ENCODE measurements at places on chromosomes 3 and 15. TPM values are rescaled to one million over a fixed set of nuclear protein-coding genes. Genes with fewer than 3 reads are reported as not detected.

The CADPS gene
- not detected for total RNA-seq

The KIF15 gene
- total RNA-seq = 0.67 TPM

DNA sequence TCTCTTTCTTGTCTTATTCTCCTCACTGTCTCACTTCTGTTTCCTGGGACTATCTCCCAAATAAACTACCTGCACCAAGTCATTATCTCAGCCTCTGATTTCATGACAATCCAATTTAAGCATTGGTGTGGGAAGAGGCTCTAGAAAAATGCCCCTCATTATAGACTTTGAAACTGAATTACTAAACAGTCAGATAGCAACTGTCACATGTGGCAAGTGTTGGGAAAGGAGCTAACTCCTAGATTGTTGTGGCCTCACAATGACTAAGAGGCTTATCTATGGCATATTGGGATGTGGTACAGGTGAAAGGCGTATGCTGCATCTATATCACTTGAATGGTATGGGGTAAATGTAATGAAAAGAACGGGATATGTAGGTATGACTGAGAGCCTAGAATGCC lies 103.5 kb upstream of the CCDC54 start:
- DNase-seq = no peak

- no peak for DNase-seq
Observed at GRCh38 chr3:129384594-129385323, 43.7 kb downstream of the EFCAB12 start.

GRCh38 chr3:7520059-7520458 lies 659.1 kb downstream of the GRM7 start:
- DNase-seq = no peak

GRCh38 chr15:50879016-50879617 lies 29.4 kb upstream of the AP4E1 start:
- DNase-seq = no peak

DNA sequence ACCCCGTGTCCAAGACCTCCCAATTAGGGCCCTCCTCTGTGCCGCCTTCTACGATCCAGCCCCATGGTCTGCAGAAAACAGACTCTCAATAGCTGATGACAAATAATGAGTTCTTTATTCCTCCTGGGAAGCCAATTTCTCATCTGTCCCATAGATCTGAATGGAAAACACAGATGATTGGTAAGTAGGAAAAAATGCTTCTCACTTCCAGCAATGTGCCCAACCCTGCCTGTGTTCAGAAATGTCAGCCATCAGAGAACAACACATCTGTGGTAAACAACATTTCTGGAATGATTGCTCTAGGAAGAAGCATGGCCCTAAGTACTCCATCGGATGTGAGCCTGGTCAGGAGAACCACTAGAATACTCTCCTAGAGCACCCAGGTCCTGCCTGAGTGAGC lies 240.5 kb upstream of the HES1 start:
- no peak for DNase-seq

Measured in mammary epithelial cell (primary cell).